ENCODE measurements at places on chromosomes 12 and 14.

GRCh38 chr14:61691495-61691894, 3.8 kb upstream of the HIF1A start:
- DNase-seq = no peak

DNA sequence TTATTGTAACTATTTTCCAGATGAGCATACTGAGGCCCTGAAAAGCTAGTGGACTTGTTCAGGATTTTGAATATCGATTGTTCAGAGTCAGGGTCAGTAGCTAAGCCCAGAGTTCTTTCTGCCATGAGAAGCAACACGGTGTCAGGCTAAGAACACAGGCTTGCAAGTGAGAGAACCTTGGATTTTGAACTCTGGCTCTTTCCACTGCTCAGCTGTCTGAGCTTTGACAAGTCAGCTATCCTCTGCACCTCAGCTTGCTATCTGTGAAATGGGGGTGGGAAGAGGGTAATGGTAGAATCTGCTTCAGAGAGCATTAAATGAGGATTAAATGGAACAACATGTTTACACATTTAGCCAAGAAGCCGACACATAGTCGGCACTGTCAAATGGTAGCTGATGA, 157.2 kb downstream of the SAMD4A start:
- no peak for DNase-seq

- DNase-seq = no peak
Measured at GRCh38 chr12:124167141-124167540, 127.8 kb upstream of the RFLNA start.

DNA sequence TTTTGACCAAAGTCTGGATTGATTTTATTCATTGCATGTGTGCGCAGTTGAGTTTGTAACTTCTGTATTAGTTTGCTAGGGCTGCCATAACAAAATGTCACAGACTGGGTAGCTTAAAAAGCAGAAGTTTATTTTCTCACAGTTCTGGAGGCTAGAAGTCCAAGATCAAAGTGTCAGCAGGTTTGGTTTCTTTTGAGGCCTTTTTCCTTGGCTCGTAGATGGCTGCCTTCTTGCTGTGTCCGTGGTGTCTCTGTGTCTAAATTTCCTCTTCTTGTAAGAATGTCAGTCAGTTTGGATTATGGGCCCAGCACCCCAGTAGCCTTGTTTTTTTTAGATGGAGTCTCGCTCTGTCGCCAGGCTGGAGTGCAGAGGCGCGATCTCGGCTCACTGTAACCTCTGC, 11.8 kb downstream of the DNM1L start:
- no peak for DNase-seq

DNA sequence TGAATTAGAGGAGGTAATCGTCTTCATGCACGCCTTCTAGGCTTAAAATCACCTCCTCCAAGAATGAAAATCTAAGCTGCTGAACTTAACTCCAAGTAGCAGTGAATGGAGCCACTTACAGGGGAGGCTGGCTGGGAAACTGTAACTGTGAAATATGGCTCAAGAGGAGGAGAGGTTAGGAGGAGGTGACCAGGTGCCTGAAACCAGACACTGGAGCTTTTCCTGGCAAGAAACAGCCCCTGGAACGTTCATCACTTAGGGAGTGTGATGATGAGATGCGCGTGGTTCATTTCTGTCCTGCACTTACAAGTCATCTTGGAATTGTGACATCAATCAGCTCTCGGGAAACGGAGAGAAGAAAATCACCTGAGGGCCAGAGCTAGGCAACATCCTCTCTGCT, 62.3 kb upstream of the TMEM132C start:
- DNase-seq = no peak

DNA sequence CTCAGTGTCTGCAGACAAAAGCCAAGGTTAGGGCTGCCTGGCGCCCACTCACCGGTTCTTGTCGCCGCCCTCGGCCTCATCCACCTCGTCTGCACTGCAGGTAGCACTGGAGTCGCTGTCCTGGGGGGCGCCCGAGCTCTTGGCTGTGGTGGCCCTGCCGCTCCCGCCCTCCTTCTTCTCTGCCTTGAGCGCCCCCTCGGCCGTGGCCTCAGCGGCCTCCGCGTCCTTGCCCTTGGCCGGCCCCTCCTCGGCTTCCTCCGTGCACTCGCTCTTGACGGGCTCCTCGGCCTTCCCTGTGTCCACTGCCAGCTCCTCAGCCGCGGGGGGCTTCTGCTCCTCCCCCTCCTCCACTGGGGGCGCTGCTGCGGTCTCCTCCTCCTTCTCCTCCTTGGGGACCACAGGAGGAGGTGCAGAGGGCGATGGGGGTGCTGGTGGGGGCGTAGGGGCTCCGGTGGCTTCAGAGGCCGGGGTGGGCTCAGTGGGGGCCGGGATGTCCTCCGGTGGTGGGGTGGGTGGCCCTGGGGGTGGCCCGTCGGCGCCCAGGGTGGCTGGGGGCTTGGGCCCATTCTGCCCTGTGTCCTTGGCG, 77.2 kb downstream of the RFLNA start:
- DNase-seq = no peak

GRCh38 chr14:70048313-70048654, 140.5 kb downstream of the SLC8A3 start:
- no peak for DNase-seq

- DNase-seq = no peak
Measured at GRCh38 chr14:92224358-92224954, 98.5 kb upstream of the SLC24A4 start.

- DNase-seq = no peak
Measured at GRCh38 chr14:69317102-69317755, 57.3 kb downstream of the GALNT16 start.

DNA sequence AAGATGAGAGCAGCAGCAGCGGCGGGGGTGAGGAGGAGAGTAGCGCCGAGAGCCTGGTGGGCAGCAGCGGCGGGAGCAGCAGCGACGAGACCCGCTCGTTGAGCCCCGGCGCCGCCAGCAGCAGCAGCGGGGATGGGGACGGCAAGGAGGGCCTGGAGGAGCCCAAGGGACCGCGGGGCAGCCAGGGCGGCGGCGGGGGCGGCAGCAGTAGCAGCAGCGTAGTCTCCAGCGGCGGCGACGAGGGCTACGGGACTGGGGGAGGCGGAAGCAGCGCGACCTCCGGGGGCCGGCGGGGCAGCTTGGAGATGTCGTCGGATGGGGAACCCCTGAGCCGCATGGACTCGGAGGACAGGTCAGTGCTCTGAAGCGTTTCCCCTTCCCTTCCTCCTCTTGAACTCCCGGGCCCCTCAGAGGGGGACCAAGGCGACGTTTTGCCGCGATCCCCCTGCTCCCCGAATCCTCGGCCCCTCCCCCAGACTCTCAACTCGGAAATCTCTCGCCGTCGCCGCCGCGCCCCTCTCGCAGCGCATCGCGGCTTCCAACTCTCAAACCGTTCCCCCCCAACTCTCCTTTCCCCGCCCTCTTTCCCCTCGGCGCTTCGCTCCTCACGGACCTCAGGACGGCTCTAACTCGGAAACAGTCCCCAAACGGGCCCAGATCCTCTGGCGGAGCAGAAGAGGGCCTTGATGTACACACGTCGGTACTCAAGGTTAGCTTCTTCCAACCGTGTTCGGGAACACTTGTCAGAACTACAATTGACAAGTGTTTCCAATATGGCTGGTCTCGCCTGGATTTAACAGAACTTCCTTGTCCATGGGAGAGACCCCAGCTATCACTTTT, 947 bp downstream of the AEBP2 start:
- peak; percentile 82 for DNase-seq

DNA sequence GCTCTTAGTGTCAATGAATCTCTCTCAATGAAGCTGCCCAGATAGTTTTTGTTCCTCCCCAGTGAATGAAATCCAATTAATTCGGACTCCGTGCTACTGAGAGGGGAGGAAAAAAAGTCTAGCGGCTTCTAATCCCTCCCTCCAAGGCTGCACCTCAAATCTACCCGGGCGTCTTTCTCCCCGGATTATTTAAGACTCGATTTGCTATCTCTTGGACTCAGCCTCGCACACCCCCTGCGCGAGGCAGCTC, 134 bp downstream of the DUSP6 start:
- peak; percentile 91 for DNase-seq

GRCh38 chr12:94247246-94247645, 98.9 kb downstream of the PLXNC1 start:
- no peak for DNase-seq

DNA sequence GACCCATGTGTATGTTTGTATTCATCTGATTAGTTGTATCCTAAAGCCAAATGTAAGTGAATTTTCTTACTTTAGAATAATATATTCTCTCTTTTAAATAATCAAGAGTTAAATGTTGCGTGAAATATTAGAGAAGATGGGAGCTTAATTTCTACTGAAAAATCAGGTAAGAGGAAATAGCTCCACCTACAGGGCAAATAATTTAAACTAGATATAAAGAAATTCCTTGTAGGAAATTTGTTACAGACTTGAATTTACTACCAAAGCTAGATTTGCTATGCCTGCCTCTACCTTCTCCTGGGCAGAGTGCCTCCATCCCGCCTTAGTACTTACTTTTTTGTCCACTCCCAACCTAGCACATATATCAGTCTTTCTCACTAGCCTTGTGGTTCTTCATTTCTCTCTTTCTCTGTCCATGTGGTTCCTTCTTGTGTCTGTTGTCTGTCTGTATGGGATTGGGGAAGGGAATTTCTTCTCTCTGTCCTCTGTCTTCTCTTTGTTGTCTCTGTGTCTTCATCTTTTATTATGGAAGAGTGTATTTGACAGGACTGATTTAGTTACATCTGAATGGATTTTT, 44.7 kb downstream of the PALS1 start:
- peak; percentile 40 for DNase-seq

DNA sequence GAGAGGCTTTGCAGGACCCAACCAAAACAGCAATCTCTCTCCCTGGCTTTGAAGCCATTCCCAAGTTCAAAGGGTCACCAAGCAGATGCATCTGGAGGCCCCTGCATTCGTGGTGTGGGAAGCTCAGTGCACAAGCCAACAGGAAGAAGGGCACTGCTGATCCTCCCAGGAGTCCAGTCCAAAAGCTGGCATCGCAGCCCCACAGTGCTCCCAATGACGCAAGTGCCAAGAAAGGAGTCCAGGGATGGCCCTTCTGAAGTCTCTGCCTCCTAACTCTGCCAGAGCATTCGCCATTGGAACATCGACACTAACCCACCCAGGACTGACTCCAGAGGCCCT, 25.1 kb downstream of the PXN start:
- DNase-seq = no peak

DNA sequence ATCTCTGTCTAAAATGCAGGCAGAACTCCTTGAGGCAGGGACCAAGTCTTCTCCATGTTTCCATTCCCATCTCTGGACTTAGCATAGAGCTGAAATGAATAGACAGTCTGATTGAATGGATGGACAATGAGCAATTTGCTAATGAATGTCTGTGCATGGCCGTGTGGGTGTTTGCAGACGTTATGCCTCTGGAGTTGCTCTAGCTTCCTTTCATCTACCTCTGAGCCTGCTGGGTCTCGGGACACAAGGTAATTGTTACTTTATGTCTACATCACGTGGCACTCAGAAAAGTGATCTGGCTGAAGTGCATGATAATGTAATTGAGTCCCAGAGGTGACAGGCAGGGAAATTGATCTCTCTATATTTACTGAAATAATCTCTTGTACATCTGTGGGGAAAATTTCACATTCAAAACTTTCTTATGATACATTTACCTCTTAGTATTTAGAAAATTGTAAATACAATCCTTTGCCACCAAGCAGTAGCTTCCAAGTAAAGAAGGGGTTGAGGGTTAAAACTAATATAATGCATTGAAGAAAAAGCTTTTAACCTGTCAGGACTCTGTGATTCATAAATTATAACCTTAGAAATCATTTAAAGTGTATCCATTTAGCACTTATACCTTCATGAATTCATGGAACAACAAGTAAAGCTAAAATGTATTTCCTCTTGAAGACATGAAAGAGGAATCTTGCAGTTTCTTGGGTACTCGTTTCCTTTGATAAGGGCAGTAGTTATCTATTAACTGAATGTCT, 424.1 kb downstream of the APAF1 start:
- DNase-seq = peak; percentile 69

- no peak for DNase-seq
Measured at GRCh38 chr14:93946104-93946503, 19.0 kb downstream of the FAM181A start.

- DNase-seq = no peak
Measured at GRCh38 chr12:79238246-79238645, 373.7 kb downstream of the SYT1 start.

- DNase-seq = no peak
Measured at GRCh38 chr12:132416827-132417226, 73.1 kb upstream of the FBRSL1 start.

DNA sequence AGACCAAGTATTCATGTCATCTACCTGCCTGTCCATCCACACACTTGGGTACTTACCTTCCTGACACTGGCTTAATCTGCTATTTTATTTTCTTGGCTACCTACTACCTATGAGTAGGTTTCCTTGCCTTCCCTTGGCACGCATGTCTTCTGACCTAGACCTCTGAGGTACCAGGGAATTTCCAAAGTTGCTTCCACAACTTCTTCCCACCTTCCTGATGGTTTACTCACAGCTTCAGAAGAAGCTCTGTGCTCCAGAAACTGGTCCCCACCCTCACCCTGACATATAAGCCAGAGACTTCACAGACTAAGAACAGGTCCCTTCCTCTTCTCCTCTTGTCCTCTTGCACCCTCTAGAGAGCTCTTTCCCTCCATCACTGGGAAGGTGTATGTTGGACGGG, 35.7 kb upstream of the DDX11 start:
- DNase-seq = no peak

- DNase-seq = no peak
Measured at GRCh38 chr14:74407801-74408154, 18.2 kb downstream of the SYNDIG1L start.

DNA sequence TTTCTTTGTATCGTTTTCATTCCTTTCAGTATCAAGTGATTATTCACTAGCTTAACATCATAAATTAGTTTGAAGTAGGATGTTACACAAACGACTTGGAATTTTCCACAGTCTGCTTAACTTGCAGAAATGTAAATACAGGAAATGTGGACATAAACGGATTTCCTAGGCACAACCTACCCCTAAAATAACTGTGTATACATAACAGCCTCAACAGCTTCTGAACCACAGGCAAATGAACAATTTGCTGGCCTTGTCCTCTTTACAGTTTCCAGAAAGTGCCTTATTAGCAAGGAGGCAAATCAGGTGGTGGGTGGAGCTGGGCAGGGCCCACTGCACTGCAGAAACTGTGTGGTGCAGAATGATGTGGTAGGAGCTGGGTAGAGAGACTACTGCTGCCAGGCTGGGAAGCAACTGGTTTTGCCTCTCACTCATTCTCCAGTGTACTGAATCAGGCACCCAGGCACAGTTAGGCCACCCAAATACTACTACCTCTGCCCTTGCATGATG, 14.1 kb downstream of the DRAM1 start:
- DNase-seq = no peak

DNA sequence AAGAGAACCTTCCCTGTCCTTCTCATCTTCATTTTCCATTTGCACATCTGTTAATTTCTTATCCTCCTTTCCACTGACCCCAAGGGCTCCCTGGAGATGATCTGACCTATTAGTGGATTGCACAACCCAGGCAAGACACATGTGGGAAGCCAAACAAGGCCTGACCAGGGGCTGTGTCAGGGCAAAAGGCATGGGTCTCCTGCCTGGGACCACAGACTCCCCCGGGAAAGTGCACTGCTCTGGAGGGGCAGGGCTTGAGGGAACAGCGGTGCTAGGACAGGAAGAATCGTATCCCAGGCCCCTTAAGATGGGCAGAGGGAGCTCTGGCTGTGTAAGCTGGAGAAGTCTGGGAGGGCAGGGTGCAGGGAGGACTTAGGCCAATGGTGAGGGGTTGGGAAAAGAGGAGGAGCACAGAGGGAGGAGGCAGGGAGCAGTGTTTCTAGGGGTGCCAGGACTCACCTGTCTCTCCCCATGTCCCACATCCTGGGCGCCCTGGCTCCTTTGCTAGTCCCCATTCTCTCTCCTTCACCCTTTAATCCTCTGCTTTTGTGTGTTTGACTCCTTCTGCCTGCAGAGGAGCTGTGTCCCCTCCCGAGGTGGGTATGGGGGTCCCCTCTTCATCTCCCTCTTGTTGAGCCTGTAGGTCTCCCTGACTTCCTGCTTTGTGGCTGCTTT, 25.3 kb downstream of the PLEKHG3 start:
- no peak for DNase-seq

Measured in NCI-H1417 (cell line).